ENCODE measurements at places on chromosomes 1 and 21.

- no peak for DNase-seq
Measured at GRCh38 chr1:38241594-38242334, 195.2 kb upstream of the POU3F1 start.

DNA sequence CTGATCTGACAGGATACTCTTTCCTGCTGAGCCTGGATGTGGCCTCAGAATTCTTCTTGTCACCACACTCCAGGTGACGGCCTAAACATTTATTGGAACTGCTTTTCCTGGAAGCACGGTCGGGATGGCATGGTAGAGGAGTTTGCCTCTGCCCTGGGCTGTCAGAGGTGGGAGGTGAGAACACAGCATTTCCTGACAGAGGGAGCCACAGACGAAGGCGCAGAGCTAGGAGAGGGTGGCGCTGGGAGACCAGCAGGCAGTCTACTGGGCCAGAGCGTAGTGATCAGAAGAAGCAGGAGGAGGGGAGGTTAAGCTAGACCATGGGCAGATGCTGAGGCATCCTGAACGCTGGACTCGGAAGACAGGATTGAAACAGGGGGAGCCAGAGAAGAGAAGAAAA lies 153.5 kb upstream of the COA6 start:
- no peak for DNase-seq

DNA sequence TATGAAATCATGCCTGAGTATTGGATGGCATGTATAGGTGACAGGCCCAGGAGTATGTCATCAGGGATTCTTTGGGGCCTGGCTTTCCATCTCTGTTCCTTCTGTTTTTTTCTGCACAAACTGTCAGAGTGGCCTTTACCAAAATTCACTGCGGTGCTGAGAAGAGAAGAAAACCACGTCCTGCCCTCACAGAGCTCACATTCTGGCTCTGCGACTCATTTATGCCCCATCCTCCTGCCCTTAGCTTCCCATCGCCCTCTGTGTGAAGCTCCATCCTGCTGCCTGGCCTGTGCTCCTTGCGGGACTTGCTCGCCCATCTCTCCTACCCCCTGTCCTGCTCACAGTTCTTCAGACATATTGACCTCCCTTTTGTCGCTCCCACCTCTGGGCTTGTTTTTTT lies 73.4 kb downstream of the HUNK start:
- no peak for DNase-seq

GRCh38 chr1:42669936-42670335 lies 11.7 kb downstream of the PPIH start:
- no peak for DNase-seq

Measured in right renal cortex interstitium (tissue), 3 donors.